Inflammatory macrophage (primary cell): ENCODE measurements at places on chromosomes 11 and 22.

- DNase-seq, result no peak
These were observed 52.3 kb upstream of the FAM181B start for GRCh38 chr11:82786001-82786400.

DNA sequence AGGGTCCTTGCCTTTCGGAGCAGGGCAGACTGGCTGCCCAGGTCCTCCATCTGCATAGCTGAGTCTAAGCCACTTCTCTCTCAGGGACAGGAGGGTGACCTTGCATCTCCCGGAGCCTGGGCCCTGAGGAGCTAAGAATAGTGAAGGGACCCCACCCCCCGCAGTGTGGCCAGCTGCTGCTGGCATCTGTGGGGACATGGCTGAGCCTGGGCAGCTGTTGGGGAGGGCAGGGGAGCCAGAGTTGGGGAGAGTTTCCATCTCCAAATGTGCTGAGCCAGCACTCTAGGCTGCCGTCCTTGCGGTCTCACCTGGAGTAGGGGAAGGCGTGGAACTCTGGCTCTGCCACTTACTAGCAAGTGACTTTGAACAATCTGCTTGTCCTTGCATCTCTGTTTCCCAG is 34.8 kb upstream of the SHISAL1 start:
- DNase-seq, result no peak

DNA sequence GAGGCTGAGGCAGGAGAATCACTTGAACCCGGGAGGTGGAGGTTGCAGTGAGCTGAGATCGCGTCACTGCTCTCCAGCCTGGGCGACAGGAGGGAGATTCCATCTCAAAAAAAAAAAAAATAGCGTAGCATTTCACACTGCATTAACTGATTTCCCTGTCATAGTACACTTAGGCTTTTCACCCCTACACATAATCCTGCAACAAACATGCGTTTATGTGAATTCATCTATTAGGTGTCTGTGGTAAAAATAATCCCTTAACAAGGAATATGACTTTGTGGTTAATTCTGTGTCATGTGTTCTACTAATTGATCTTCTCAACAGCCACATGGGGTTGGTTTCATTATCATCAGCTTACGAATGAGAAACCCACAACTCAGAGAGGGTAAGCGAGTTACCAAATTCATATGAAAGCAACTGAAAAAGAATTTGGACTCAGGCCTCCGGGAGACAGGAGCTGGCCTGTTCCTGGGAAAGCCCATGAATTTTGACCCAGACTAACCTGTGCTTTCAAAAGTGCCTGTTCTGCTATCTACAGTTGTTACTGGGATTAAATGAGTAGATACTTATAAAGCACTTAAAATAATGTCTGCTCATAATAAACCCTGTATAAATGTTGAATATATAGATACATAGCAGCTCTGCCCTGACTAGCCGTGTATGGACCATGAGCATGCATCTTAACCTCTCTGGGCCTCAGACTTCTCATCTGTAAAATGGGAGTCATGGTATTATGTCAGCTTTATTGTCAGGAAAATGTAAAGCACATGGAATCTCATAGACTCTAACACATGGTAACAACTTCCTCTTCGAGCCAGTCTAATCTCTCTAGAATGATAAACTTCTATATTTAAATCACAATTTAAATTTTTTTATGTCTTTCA is 36.6 kb downstream of the KCNJ1 start:
- no peak for DNase-seq

- DNase-seq, result peak; percentile 78
These were observed 75.8 kb downstream of the CD44 start for GRCh38 chr11:35214792-35215193.

- DNase-seq, result no peak
These were observed 84.2 kb downstream of the FDX1 start for GRCh38 chr11:110513846-110514437.

GRCh38 chr11:44592125-44592940 is 26.9 kb downstream of the CD82 start:
- peak; percentile 94 for DNase-seq

DNA sequence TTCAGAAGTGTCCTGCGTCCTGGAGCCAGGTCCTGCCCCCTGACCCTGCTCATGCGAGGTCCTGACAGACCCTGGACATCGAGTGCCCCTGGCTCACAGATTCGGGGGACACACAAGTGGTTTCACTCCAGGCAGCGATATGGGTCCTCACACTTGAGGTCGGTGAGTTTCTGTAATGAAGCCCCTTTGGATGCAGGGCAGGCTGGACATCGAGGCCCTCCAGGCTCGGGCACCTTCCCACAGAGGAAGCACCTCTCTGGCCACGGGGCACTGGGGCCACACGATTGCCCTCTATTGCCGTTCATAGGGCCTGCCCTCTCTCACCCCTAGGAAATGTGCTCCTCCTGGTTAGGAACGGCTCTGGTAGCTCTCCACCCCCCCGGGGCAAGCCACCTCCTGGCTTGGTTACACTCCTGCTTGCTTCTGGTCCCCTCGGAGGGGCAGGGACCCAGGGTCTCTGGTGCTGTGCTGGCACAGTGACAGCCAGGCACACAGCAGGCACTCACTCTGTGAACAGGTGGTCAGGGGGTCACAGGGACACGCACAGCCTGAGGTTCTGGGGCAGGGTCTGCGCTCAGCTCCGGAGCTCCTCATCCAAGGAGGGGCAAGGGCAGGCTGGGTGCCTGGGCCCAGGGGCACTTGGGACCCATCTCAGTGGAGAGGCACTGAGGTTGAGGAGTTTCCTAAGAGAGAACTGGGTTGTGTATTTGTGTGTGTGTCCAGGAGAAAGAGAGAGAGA is 907.7 kb downstream of the BRD1 start:
- DNase-seq, result no peak

- DNase-seq, result peak; percentile 71
These were observed 15.2 kb upstream of the CDC42EP1 start for GRCh38 chr22:37544955-37545702.

- no peak for DNase-seq
These were observed 77.7 kb downstream of the ME3 start for GRCh38 chr11:86594746-86595145.

GRCh38 chr11:28483072-28483867 is 375.1 kb downstream of the METTL15 start:
- DNase-seq, result no peak

- peak; percentile 32 for DNase-seq
These were observed 1.4 kb downstream of the PATZ1 start for GRCh38 chr22:31344578-31345330.

DNA sequence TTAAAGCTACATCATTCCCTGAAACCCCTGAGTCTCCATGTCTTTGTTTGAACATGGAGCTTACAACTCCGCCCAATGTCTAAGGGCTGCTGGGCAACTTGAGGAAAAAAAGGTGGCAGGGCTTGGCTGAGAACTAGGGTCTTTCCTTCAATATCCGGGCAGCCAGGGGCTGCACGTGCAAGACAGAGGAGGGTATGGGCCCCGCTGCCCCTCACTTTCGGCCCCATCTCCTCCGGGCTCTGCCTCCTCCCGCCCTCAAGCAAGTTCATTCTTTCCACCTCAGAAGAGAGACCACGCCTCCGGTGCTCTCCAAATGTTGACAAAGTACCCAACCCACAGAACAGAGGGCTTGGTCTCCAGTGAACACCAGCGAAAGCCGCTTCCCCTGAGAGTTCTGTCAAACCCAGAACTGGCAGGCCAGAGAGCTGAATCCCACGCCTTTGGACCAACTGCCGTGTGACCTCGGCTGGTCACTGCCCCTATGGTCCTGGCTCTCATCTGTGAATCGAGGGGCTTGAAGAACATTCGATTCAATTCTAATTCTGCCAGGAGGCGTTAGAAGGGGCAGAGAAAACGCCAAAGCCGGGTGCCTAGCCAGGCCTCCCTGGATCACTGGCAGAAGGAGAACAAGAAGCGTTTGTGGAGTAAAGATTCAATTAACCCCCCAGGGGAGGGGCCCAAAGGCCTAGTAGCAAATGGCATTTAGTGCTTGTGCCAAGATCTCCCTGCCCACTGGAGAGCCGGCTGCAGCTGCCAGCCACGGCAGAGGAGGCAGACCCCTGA is 7.3 kb downstream of the PDGFB start:
- no peak for DNase-seq

- DNase-seq, result no peak
These were observed 9.4 kb downstream of the DGCR8 start for GRCh38 chr22:20089226-20089976.

GRCh38 chr11:5304046-5304445 is 2.3 kb upstream of the OR51B4 start:
- no peak for DNase-seq

- no peak for DNase-seq
These were observed 1163.7 kb downstream of the FAM181B start for GRCh38 chr11:81569999-81570398.

- DNase-seq, result no peak
These were observed 2226.5 kb upstream of the RAG2 start for GRCh38 chr11:38824573-38824972.

DNA sequence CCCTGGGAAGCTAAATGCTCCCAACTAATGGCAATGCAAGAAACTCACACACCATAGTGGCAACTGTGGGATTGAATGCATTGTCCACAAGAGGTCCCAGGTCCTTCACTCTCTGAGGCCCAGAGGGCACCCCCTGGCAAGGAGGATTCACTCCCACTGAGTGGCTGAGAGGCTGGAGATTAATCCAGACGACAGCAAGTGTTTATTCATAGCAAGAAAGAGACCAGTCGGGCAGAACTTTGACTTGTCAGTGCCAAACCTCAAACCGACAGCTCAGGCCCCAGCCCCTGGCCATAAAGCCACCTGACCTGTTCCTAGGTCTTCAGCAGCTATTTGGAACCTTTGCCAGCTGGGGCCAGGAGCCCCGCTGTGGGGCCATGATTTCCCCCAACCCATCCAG is 54.5 kb upstream of the MPEG1 start:
- no peak for DNase-seq

DNA sequence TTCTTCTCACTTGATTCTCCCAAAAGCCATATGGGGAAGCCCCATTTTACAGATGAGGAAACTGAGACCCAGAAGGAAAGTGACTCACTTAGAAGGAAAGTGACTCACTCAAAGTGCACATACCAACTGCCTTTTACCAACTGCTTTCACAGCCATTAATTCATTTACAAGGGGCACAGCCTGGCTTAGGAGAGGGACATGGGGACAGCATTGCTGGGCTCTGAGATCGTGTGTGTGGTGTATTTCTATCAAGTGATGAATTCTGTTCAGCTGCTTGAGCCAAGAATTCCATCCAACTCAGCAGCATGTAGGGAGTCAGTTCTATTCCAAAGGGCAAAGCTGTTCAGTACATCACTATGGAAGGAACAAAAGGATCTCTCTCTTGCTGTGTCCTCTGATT is 23.5 kb upstream of the PAK1 start:
- DNase-seq, result no peak

DNA sequence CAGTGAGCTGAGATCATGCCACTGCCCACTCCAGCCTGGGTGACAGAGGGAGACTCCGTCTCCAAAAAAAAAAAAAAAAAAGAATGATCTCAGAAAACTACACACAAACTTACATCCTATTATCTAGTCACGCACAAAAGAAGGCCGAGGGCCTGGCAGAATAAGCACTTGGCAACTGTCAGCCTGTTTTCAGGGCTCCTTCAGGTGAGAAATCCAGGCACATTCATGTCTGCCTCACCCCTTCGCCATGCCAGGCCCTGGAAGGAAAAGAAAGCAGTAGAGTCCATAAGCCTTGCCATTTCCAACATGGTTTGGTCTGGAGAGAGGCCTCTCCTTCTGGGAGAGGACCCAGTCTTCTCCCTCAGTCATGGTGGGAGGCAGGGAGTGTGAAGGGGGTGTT is 30.9 kb downstream of the C11orf58 start:
- DNase-seq, result no peak

GRCh38 chr11:8698917-8699441 is 16.4 kb downstream of the RPL27A start:
- no peak for DNase-seq

DNA sequence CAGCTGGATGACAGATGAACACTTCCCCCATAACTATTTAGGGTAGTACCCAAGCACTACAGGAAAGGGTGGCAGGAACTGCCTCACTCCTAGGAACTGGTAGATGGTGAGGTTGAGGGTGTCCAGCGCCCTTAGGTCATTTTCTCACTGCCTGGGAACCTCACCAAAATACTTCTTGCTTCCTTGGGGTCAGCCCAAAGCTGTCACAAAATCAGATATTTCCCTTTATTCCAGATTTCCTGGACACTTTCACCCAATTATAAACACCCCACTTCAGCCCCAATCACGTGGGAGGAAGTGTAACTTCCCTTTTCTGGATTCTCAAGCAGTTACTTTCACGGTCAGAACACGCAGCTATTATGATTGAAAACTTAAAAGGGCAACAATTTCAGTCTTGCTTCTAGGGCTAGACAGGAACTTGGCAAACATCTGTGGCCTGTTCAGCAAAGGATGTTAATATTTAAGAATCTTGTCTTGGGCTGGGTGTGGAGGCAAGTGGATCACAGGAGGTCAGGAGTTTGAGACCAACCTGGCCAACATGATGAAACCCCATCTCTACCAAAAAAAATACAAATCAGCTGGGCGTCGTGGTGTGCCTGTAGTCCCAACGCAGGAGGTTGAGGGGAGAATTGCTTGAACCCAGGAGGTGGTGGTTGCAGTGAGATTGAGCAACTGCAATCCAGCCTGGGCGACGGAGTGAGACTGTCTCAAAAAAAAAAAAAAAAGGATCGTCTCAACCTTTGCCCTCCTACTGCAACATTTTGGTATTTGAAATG is 4.0 kb downstream of the FTH1 start:
- DNase-seq, result peak; percentile 96

GRCh38 chr22:31615491-31615860 is 46.5 kb downstream of the PISD start:
- peak; percentile 50 for DNase-seq

DNA sequence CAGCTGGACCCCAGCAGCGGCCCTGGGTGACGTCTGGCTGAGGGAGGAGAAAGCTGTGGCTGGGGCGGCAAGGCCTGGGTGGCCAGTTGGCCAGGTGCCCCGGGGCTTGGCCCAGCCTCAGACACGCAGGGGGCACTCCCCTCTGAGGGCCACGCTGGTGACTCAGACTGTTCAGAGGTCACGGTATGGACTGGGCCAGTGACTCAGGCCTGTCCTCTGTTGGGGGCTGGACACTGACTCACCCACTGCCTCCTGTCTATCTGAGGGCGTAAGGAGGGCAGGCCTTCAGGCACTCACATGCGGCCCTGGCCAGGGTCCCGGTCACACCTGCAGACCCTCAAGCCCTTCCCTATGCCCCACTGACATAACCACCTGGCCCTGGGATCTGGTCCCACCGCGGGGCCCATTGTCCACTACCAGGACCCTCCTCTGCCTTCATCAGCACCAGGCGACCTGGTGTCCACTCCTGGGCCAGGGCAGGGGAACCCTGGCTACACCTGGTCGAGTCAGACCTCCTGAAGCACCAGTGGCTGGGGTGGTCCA is 3.7 kb upstream of the MUC5AC start:
- DNase-seq, result peak; percentile 41
